Astrocyte of the spinal cord (primary cell): ENCODE measurements at places on chromosomes 5 and 9.

DNA sequence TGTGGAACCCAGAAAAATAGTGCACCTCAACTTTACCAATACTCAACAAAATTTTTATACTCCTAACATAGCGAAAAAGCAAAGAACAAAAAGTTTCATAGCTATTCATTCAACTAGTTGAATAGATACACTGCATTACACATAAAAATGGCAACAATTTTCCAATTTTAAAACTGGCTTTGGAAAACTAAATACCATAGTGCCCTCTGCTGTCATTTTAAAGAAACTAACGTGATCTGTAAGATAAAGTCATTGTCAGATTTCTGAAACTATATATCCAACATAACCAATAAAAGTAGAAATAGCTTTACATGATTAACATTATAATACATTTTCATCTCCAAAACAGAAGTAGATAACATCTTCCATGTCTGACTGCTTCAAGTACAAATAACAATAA lies 31.6 kb downstream of the DTWD2 start:
- peak; percentile 32 for DNase-seq

DNA sequence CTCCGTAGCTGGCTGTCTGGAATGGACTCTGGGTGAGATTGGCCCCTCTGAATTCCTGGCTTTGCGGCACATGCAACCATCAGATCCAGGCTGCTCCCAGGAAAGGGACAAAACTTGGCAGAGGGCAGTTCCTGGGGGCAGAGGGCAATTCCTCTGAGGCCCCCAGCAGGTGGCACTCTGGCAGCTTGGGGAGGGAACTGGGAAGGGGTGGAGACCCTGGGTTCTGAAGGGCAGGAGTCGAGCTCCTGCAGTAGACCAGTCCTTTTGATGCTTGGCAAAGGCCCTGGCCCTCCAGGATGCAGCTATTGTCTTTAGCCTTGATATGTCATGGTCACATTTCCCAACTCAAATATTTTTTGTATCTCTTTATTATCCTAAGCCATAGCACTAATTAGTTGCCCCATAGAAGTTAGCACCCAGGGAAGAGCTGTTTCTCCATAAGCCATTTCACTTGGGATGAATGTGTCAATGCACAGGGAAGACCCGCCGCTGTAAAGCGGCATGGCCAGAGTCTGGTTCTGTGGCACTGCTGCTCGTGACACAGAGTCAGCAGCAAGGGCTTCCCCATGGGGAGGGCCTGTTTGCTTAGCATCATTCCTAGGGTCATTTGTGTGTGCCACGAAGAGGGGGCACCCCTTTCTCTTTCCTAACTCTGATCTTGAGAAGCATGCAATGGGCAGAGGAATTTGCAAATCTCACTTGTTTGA lies 51.2 kb upstream of the CDK20 start:
- no peak for DNase-seq

DNA sequence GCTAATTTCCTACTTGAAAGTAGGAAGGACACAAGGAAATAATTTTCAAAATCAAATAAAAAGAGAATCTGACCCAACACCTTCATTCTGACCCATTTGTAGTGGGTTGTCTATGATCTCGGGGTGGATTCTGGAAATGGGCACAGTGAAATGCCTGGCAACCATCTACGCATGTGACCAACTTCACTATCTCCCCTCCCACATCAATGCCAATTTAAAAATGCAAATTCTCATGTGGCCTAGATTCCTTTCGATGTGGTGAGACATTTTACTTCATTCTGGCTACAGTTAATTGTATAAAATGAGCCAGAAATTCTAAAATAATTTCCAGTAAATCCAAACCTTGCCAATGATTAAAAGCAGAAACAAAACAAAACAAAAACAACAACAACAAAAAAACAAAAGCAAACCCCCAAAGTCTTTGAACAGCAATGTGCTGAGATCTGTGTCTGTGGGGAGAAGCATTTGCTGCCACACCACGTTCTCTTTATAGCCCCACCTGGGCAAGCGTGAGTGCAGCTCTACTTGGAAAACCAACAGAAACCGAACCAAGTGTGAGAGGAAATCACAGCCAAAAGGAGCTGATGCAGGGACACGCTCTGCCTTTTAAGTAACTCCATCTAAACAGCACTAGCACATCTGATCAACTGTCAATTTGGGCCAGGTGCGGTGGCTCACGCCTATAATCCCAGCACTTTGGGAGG lies 59.0 kb downstream of the USP20 start:
- no peak for DNase-seq

- no peak for DNase-seq
These were observed 1072.4 kb upstream of the CDH9 start for GRCh38 chr5:28110781-28111180.

- no peak for DNase-seq
These were observed 43.2 kb downstream of the KIAA0825 start for GRCh38 chr5:94575196-94575595.

- no peak for DNase-seq
These were observed 589.8 kb downstream of the PRELID2 start for GRCh38 chr5:145245354-145245753.

DNA sequence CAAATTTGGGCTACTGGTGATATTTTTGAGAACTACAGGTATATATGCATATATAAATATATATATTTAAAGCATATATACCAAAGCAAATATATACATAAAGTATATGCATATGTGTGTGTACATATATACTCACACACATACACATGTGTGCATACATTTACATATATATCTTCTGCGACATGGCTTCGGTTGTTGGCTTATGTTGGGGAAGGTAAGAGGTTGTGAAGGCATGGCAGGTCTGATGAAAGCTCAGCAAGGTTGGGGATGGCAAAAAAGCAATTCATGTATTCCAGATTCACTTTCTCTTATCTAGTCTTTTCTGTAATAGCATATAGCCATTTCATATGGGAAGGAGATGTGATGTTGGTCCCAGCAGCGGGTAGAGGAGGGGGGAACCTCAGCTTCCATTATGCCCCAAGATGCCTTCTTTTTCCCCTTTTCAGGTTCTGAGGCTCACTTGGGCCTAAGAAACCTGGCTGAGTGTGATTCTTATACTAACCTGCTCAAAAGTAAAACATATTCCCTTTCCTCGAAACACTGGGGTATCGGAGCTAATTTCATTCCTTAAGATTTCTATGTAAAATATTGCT lies 201.7 kb downstream of the MEF2C start:
- DNase-seq: peak; percentile 36

- peak; percentile 44 for DNase-seq
These were observed 8.6 kb downstream of the TEK start for GRCh38 chr9:27117489-27118135.

DNA sequence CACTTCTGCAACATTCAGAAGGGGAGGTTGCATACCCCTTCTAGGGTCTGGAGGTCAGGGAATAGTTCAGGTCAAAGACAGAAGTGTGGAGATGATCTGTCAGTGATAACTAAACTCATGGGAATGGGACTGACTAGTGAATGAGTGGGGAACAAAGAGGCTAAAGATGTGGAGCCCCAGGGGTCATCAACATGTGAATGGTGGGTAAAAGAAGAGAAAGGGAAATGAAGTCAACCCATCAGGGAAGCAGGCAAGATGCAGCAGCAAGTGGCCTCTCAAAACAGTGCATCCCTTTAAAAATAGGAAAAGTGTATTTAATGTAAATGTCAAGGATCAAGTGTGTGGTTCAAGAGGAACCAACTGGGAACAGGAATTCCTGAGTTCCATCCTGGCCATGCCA lies 69.9 kb downstream of the PLPPR1 start:
- no peak for DNase-seq

GRCh38 chr9:124739360-124739759 lies 31.8 kb downstream of the NR6A1 start:
- no peak for DNase-seq

GRCh38 chr5:91777671-91778070 lies 394.6 kb upstream of the ARRDC3 start:
- DNase-seq: no peak

DNA sequence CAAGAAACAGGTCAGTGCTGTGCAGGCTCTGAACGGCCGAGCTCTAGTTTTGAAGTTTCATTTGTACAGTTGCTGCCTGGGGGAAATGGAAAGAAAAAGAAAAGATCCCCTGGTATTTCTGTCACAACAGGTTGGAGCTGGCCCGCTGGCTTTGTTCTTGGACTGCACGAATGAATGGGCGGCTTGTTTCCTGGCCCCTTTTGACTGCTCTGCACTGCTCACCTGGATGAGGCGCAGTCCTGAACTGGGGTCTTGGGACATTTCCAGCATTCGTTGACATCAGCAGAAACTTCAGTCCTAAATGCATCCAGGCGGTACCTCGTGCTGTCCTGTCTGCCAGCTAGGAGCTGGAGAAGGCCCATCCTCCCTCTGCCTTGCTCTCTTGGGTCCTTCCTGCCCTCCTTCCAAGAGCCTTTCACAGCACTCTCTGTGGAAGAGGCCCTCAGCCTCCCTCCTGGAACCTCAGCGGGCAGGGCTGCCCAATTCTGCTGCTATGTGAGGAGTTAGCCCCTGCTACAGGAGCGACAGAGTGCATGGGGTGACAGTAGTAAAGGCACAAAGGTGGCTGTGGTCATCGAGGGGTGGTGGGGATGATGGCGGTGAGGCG lies 189.2 kb downstream of the FSTL4 start:
- DNase-seq: no peak

- no peak for DNase-seq
These were observed 275.2 kb downstream of the SMARCA2 start for GRCh38 chr9:2290382-2290781.

DNA sequence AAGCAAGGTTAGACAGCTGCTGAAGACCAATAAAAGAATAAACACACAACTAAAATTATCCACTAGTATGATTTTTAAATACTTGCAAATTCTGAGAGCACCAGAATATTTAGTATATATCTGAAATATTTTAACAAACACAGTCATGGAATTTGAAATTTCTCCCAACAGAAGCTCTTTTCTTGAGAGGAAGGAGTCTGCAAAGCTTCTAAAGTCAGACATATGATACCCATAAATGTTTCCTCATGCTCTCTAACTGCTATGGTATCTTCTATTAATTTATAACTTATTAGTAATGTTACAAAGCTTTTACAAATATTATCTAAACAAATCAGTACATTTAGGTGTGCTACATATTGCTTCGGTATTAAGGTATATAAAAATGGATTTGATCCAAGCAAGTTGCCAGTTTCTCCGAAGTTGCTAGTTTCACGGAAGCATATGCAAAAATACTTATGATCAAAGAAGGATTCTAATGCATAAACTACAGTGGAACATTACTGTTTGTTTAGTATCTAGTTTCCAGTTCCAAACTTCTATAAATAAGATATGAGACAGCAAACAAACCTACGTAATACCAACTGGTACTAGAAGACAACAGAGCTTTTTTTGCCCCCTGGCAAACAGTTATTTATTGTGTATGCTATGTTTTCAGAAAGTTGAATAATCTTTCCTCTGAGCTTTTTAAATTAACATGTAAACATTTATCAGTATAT lies 22.0 kb downstream of the FNIP1 start:
- no peak for DNase-seq

- no peak for DNase-seq
These were observed 26.5 kb upstream of the C5orf47 start for GRCh38 chr5:173962436-173962972.

DNA sequence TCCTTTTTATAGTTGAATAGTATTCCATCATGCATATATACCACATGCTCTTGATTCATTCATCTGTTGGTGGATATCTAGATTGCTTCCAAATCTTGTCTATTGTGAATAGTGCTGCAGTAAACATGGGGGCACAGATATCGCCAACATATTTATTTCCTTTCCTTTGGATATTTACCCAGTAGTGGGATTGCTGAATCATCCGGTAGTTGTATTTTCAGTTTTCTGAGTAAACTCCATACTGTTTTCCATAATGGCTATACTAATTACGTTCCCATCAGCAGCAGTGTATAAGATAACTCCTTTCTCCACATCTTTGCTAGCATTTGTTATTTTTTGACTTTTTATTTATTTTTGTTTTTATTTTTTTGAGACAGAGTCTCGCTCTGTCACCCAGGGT lies 3.3 kb downstream of the SNX2 start:
- no peak for DNase-seq

GRCh38 chr9:9912459-9912858 lies 700.3 kb downstream of the PTPRD start:
- no peak for DNase-seq

- DNase-seq: no peak
These were observed 1.6 kb downstream of the CENPP start for GRCh38 chr9:92327283-92327850.

DNA sequence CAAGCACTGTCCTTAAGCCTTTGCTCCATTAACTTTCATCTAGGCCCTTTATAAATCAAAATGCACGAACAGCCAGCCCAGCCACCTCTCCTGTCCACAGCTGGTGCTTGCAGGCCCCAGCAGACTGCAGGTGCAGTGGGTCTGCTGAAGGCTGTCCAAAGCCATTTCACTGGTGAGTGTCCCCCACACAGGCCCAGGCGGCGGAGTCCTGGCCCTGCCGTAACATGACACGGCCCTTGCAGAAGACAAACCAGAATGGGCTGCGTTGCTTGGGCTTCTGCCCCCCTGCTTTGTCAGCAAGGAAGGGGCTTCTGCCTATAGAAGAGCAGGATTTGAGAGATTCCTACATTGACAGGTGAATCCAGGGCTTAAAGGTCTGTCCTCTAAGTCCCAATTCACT lies 188.6 kb downstream of the NR3C1 start:
- DNase-seq: no peak

DNA sequence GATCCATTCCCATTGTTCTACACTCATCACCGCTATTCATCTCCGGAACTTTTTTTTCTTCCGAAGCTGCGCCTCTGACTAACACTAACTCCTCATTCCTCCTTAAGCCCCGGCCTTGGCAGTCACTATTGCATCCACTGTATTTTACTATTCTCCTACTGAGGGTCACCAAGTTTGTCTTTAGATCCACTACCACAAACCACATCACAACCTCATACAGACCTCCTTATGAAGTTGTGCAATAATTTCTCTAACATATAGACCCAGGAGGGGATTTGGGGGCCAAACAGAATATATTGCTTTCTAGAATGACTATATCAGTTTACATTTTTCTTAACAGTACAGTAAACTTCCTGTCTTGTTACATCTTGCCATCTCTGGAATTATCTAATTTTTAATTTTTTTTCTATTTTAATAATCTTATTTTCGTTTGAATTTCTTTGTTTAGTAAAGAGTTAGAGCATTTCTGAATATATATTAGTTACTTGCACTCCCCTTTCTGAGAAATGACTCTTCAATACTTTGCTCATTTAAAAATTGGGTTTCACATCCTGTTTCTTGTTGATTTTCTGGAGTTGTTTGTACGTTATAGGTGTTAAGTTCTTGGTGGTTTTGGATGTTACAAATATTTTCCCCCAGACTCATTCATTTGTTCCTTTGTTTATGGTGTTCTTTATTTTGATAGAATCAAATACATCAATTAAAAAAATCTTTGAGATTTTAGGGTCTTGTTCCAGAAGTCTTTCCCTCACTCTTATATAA lies 37.1 kb downstream of the DMRT2 start:
- DNase-seq: no peak
